Activated T-helper 2 cell treated with anti-CD3 and anti-CD28 coated beads, Interferon-gamma antibody, Interleukin-2, Interleukin-4, amounts not matched to agents 10 μg/mL and 5 μg/mL and 100 μg/mL, durations not matched to agents 14 hours and 24 hours and 36 hours (primary cell): ENCODE measurements at places on chromosomes 4 and X. TPM values are rescaled to one million over a fixed set of nuclear protein-coding genes. Genes with fewer than 3 reads are reported as not detected.

FAM47E gene
- total RNA-seq = not detected in 2 replicates

TCEAL6 gene
- not detected in 2 replicates for total RNA-seq

C4orf36 gene
- total RNA-seq = not detected in 2 replicates

STX18 gene
- 26.9 and 30.8 TPM in 2 replicates for total RNA-seq

ADRA2C gene
- not detected in 2 replicates for total RNA-seq

CPLX1 gene
- total RNA-seq = 0.64 and 0.74 TPM in 2 replicates

GCNA gene
- total RNA-seq = 3.4 and 3.5 TPM in 2 replicates

EDA gene
- total RNA-seq = 0.57 TPM in 2 replicates

PSAPL1 gene
- not detected in 2 replicates for total RNA-seq

MND1 gene
- total RNA-seq = 15.4 and 17.8 TPM in 2 replicates

CLTRN gene
- total RNA-seq = 0.23 and 0.25 TPM in 2 replicates

NR0B1 gene
- total RNA-seq = not detected in 2 replicates

NSD2 gene
- 208 and 214 TPM in 2 replicates for total RNA-seq

DGKK gene
- not detected in 2 replicates for total RNA-seq

PFKFB1 gene
- total RNA-seq = 0.25 and 0.50 TPM in 2 replicates

GBA3 gene
- total RNA-seq = 0.09 TPM in 1 of 2 replicates, not detected in the other

DCK gene
- 35.1 and 35.3 TPM in 2 replicates for total RNA-seq

DNA sequence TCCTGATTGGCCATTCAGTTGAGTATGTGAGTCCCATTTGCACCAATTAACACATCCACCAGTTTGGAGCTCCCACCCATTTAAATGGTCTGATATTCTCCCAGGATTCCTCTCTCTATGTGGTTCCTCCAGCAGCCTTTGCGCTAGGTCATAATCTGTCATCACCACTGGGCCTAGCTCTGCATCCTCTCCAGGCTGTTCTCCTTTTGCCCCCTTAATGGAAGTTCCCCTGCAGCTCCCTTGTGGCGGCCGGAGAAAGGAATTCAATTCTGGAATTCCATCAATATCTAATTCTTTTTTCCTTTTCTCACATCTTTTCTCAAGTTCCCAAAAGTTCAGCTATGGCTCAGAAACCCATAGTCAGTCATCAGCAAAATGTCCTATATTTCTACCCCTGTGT, 2184.4 kb upstream of the AGA start:
- DNase-seq = no peak

DNA sequence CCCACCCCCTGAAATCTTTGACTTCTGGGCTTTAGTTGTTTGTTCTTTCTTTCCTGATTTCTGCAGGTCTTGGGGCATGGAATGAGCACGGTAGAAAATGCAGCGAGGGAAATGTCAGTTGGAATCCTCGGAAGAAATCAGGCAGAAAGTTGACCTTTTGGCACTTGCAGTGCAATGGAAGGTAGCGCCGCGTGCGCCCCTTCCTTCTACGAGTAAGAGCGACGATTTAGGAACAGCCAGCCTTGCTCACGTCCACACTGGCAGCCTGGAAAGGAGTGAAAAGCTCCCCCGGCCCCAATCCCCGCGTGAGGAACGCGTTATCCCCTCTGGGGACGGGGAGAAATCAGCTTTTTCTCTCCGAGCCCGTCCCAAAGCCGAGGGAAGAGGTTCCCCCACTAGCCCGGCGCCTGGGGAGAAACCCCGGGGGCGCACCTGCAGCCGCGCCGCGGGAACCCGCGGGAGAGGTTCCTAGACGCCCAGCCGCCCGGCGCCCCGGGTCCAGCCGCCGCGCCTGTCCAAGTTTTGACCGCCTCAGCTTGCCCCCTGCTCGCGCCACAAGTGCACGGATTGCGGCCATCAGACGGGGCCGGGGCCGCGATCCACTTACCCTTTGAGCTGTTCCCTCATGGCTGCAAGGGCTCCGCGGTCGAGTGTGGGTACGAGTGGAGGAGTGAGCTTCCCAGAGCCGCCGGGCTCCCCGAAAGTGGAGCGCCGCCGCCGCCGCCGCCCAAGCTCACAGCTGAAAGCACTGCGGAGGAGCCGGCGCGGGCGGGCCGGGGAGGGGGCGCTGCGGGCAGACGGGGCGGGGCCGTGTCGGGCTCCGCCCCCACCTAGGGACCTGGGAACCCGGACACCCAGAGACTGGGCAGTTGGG, 194.6 kb upstream of the FTHL17 start:
- DNase-seq = no peak

- no peak for DNase-seq
Observed at GRCh38 chr4:134421734-134422133, 220.1 kb upstream of the PABPC4L start.

- no peak for DNase-seq
Observed at GRCh38 chrX:13013363-13014110, 30.9 kb downstream of the FAM9C start.

- no peak for DNase-seq
Observed at GRCh38 chrX:31872007-31872406, 800.2 kb upstream of the FTHL17 start.

- no peak for DNase-seq
Observed at GRCh38 chr4:175999944-176000343, 65.7 kb upstream of the WDR17 start.

- no peak for DNase-seq
Observed at GRCh38 chrX:103376118-103376978, at the start of gene BEX3. BEX3 (plus strand) TSS chrX:103376538; CDS start chrX:103377522, 984 bp downstream.

DNA sequence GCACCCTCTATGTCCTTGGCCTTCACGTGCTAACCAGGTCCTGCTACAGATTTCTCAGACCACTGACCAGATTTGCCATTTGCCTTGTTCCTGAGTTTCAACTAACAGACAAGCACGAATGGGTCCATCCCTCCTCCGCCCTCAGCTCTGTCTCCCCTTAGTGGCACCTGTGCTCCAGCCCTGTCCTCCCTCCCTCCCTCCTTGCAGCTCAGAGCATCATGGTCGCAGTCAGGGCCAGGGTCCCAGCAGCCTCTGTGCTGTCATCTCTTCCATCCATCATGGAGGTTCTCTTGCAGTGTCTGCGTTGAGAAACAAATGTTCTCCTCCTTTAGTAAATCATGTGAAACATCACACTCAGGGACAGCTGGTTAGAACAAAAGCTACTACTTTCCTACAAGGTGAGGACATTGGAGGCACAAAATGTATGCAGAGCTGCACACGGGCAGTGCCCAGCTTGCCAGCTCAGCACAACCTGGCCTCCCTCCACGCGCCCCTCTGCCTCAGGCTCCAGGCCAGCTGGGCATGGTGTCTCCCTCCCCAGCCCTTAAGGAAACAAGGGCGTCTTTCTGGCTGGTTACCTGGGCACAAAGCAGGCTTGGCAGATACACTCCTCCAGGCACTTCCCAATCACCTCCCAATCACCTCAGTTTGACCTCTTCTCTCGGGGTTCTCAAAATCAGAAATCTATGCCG, 79.5 kb upstream of the ATP6AP2 start:
- no peak for DNase-seq

DNA sequence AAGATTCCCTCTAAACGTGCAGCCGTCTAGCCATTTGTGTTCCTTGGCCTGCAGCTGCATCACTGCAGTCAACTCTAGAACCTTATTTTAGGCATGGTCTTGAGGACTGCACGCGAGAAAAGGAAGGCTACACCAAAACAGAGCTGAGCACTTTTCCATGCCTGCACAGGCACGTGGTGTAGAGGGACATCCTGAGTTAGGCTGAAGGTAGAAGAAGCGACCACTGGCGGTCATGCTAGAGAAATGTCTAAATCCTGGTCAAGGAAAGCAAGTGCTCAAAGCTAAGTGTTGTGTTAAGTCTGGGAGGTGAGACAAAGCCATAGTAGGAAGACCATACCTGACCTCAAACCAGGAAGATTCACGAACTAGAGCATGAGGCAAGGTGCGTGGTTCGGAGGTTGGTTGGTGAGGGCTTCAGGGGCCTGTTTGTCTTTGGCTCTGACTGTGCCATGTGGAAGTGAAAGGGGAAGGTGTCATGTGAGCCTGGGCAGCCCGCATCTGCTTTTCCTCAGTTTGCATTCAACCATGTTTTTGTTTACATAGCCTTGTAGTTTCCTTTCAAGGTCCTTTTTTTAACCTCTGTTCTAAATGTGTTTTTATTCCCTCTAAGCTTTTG, 203.8 kb downstream of the AASDH start:
- DNase-seq = no peak

DNA sequence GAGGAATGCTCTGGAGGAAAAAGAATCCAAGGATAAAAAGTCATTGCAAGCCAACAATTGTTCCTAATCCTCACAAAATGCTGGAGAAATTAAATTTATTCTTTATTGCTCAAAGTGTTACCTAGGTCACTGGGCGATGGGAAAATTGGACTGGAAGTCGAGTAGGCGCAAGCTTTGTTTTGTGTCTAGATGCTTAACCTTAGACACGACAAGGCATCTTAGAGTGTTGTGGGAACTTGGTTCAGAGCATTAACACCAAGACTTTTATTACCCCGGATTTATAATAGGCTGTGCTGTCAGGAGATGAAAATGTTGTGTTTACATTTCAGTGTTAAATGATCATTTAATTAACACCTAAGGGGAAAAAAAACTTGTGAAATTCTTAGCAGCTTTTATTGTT, 25.1 kb downstream of the SLIT2 start:
- no peak for DNase-seq

GRCh38 chr4:108181704-108182103, 13.0 kb upstream of the LEF1 start:
- DNase-seq = no peak

DNA sequence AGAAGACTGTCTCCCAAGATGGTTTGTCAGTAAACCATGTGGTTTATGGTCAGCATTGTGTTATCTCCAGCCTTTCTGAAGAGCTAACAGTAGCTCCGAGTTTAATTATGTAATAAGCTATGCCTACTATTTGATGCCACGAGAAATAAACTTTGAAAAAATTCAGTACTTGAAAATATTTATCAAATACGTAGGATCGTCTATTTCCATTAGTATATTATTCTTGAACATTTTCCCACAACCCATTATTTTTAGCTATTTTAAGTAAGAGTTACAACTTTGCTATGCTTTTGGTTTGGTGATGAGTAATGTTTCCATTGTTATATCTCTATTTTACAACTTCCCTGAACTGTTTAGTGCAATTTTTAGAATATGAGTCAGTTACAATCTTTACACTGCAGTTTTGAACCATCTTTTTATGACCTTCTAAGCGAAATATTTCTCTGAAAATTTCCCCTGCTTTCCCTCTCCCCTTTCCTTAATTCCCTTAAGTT, 44.5 kb upstream of the TRIM2 start:
- DNase-seq = no peak

DNA sequence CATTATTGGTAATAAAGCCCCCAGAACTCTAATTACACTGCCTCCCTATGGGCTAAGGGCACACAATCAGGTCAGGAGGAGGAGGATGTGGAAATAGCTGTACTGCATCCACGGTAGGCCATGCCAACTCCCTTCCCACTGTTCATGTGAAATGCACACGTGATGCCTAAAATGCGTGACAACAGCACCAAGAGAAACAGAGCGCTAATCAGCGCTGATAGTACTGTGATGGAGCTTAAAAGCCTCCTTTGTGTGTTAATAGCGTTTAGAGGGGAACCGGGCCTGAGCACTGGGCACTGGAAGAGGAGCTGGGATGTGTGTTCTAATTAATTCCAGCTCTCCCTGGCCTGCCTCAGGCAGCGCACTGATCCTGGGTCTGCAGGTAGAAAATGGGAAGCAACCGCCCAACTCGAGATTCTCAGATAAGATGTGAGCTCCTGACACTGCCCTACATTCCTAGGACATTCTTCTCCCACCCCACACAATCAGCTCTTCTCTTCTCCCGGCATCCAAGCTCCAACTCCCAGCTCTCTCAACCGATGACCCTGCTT, 12.9 kb downstream of the DCTD start:
- no peak for DNase-seq

GRCh38 chr4:55318175-55319129, 27.6 kb upstream of the SRD5A3 start:
- no peak for DNase-seq

GRCh38 chrX:24643116-24643515, 4.0 kb downstream of the PCYT1B start:
- no peak for DNase-seq

- no peak for DNase-seq
Observed at GRCh38 chrX:36963069-36963808, 44.9 kb upstream of the FAM47C start.

DNA sequence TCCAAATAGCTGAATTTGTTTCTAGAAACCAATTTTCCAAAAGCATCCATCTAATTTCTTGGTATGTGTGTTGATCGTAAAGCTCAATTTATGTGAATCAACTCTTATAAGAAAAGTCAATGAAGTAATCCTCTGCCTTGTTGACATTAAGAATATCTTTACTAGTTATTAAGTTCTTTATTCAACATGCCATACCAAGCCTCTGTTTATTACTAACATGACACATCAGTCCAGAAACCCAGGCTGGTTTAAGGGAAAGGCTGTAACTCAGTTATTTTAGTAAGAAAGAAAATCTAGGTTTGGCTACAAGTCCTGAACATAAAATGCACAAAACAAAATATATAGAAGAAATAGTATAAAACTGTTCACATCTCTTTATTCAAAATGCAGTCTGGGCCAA, 48.0 kb downstream of the KLHL34 start:
- no peak for DNase-seq

GRCh38 chr4:140109737-140110136, 44.2 kb downstream of the MAML3 start:
- DNase-seq = no peak

- no peak for DNase-seq
Observed at GRCh38 chr4:67522851-67523671, 22.2 kb downstream of the CENPC start.

DNA sequence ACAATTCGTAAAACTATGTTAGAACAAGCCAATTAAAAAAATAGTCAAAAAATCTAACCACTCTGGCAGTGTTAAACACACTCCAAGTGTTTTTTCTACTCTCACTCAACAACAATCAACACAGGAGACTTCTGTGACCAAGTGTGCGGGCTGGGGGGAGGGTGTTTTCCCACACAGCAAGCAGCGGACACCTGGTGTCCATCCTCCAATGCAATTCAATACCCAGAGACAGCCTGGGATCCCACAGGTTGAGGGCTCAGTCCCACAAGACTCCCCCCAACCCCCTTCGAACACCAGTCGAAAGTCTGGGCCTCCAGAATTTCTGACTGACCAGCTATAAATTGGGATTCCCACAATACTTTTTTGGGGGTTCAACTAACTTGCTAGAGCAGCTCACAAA, 8.3 kb upstream of the PIM2 start:
- no peak for DNase-seq

DNA sequence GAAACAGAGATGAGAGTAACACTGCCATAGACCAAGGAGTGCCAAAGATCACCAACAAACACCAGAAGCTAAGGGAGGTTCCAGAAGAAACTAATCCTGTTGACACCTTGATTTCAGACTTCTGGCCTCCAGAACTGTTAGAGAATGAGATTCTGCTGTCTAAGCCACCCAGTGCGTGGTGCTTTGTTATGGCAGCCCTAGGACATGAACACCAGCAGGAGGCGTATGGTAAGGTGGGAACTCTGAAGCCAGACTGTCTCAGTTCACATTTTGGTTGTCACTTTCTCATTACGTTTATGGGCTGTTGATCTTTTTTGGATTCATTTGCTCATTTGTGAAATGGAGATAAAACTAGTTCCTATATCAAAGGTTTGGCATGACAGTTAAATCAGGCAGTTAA, 142.9 kb downstream of the DCHS2 start:
- no peak for DNase-seq

GRCh38 chrX:20455001-20455400, 188.3 kb upstream of the RPS6KA3 start:
- DNase-seq = no peak
